ENCODE measurements at places on chromosomes 12 and 14. TPM values are rescaled to one million over a fixed set of nuclear protein-coding genes. Genes with fewer than 3 reads are reported as not detected.

Gene KRT8
- 3.3 TPM for total RNA-seq

Gene A2M
- total RNA-seq = 6.7 TPM

Gene LBHD2
- not detected for total RNA-seq

Gene SLC17A8
- not detected for total RNA-seq

Gene TUNAR
- not detected for total RNA-seq

Gene KRT74
- not detected for total RNA-seq

Gene EIF2S3B
- total RNA-seq = 0.93 TPM

Gene PTPRR
- 1.5 TPM for total RNA-seq

Gene OGFOD2
- total RNA-seq = 8.1 TPM

Gene RNASE7
- total RNA-seq = not detected

Gene KERA
- not detected for total RNA-seq

Gene ERBB3
- 3.6 TPM for total RNA-seq

Gene EEF1AKMT3
- total RNA-seq = 5.4 TPM

Gene C12orf42
- total RNA-seq = not detected

Gene DTX1
- total RNA-seq = not detected

Gene TSPAN19
- not detected for total RNA-seq

Gene ACVR1B
- total RNA-seq = 9.6 TPM

Gene FLVCR2
- total RNA-seq = 0.75 TPM

Gene PPP1R36
- 0.87 TPM for total RNA-seq

Gene FERMT2
- total RNA-seq = 149 TPM

Gene ABCB9
- total RNA-seq = 9.2 TPM

Gene ADCY6
- total RNA-seq = 126 TPM
